ENCODE measurements at places on chromosomes 3 and 15. TPM values are rescaled to one million over a fixed set of nuclear protein-coding genes. Genes with fewer than 3 reads are reported as not detected.

- no peak for DNase-seq
These were observed 986.5 kb downstream of the ROBO2 start for GRCh38 chr3:78026318-78026828.

- no peak for DNase-seq
These were observed 42.4 kb downstream of the OIP5 start for GRCh38 chr15:41289953-41290352.

TEX55 gene
- not detected for total RNA-seq

DNA sequence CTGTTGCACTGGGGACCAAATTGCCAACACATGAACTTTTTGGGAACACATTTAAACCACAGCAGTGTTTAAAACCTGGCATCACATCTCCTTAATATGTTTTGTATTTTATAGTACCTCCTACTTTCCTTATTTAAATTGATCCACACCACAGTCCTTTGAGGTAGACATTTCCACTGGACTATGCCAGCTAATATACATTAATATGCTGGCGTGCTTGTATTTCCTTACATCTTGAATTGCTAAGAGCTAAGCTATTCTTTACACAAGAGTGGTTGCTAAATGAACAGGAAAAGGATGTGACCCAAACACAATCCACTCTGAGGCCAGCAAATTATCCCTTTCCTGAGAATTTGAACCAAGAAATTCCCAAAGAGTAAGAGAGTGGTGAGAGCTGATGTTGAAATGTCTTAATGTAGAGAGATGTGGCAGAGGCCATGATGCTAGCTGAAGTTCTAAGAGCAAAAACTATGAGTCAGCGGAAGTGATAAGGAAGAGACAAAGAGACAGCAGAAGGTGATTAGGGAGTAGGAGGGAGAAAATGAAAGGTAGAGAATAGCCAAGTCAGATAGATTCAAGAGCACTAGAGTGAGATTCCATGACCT is 131.2 kb downstream of the CD47 start:
- DNase-seq: no peak

- no peak for DNase-seq
These were observed 105.7 kb downstream of the TPRA1 start for GRCh38 chr3:127484601-127485388.
